Lung microvascular endothelial cell (primary cell): ENCODE measurements at places on chromosomes 7 and 10.

DNA sequence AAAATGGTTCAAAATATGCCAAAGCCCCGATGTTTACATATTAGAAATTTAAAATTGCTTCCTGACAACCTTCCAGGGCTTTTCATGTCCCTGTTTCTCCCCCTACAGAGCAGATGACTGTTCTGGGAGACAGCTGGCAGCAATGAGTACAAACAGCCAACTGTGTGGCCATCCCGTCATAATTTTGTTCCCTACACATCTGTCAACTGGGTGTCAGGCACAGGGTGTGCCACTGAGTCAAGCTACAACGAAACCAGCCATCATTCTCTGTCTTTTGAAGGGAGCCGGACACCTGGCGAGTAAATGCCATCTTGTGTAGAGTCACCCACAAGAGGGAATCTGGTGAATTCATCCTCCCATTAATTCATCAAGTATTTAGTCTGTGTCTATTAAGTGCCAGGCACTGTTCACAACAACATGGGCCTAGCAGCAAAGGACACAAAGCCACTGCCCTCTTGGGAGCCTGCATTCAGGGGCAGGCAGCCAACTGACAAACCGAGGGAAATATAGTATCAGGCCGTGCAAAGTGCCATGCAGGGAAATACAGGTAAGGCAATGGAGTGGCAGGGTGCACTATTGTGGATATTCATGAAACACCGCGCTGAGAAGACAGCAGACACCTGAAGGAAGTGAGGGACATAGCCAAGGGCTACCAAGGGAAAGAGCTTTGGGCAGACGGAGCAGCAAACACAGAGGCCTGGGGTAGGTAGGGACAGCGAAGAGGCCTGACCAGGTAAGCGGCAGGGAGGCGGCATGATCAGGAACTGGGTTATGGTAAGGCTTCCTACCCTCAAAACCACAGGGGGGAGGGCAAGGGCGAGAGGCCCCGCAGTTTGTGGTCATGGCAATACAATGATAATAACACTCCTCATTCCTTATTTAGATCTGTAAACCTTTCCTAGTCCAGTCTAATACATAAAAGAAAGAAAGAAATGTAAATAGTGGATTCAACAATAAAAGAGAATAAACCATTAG lies 213.6 kb downstream of the FAM107B start:
- no peak for DNase-seq

DNA sequence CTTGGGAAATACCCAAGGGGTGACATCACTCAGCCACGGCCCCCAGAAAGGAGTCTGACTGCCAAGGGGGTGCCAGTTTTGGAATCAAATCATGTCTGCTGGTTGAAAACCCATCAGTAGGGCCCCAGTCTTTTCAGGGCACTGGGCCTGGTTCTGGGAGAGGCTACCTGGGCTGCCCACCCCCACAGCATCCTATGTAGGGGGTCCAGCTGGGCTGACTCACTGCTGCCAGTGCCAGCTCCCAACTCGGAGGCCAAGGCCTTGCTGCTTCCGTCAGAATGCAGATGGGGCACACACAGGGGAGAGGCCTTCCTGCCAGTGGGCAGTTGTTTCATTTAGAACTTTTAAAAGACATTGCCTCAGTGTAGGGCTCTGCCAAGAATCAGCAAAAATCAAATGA lies 39.5 kb upstream of the DMBT1 start:
- peak; percentile 17 for DNase-seq

DNA sequence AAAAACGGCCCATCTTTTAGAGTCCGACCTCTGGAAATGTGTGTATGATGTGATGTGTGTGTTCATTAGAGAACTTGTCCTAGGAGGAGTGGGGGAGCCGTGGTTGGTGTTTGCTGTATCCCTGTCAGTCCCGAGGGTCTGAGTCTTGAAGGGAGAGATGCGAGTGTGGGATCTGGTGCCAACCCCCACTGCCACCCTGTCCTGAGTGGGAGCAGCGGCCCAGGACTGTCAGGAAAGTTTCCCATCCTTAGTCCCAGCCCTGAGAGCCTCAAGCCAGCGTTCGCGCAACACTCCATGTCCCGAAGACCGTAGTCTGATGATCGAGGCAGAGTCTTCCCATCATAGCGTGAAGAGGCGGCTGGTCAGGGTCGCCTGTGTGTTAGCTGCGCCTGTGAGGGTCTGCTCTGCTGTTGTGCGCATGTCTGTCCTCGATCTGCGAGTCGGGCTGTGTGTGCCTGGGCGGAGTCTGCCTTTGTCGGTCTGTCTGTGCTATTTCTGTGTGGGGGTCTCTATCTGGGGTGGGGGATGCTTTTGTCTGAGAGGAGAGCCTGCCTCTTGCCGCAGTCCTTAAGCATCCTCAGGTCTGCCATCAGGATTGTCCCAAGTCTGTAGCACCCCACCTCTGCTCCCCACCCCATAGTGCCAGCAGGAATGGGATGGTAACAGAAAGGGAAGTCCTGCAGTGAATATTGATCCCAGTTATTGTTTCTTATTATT lies 514 bp upstream of the CHAT start:
- no peak for DNase-seq

DNA sequence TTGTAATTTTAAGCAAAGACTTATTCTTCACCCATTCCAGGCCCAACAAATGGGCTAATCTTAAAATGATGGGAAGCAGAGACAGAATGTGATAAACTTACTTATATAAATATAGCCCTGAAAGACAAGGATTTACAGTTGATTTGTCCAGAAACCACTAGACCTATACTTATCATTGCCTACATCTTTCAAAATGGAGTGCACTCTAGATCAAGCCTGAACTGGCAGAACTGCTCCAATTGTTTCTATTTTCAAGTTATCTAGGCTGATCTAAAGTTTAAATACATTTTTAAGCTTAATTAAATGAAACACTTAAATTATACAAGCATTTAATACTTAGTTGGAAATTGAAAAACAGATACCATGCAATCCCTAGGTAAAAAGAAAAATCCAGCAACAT lies 24.9 kb upstream of the PALS2 start:
- no peak for DNase-seq

- no peak for DNase-seq
Measured at GRCh38 chr7:74396993-74397392, 56.7 kb upstream of the GTF2IRD1 start.

GRCh38 chr7:21030237-21030871 lies 243.7 kb upstream of the SP8 start:
- DNase-seq = no peak

DNA sequence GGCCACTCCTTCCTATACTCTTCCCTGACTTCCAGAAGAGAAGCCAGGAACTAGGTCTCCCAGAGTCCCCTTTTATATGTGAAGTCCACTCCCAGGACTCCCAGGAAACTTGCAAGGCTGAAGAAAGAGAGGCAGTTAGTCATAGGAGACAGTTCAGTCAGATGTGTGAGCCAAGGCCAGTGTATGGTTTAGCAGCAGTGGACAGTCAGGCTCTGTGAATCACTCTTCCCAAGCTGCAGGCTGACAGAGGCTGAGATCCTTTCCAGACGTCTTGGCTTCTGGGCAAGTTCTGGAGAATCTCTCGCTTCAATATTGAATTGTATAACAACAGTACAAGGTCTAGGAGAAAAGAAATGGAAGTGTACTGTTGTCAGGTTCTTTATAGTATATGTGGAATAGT lies 26.9 kb downstream of the BLVRA start:
- DNase-seq = no peak

GRCh38 chr10:127855976-127856375 lies 36.8 kb downstream of the CLRN3 start:
- no peak for DNase-seq

GRCh38 chr7:36312064-36312914 lies 77.4 kb upstream of the ANLN start:
- DNase-seq = no peak

- no peak for DNase-seq
Measured at GRCh38 chr7:29381206-29382094, 182.2 kb upstream of the PRR15 start.
